Kidney (tissue), 22 donors: ENCODE measurements at places on chromosomes 11 and 22. TPM values are rescaled to one million over a fixed set of nuclear protein-coding genes. Genes with fewer than 3 reads are reported as not detected.
A peak's percentile ranks its signal among the peaks of the same experiment; 100 is the strongest.

DNA sequence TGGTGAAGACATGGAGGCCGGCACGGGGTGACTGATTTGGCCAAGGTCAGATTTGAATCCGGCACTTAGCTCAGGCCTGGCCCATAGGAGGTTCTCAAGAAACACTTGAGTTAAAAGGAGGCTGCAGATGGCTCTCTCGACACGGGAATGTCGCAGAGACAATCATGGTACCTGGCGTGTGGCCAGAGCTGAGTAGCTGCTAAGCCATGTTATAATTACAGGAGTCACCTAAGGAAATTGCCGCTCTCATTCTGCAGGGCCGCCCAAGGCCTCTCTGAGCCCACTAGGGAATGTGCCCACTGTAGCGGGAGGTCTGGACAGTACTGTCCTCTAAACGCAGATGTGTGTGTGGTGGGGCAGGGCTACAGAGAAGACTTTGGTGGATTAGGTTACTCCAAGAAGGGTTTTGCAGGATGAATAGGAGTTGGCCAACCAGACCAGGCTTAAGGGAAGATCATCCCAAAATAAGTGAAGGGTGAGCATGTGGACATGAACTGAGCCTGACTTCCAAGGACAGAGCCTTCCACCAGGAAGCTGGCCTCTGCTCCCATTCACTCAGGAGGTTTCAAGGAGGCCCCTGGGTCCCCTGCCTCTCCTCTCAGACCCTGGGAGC, 19.3 kb upstream of the PRR5 start:
- no peak for DNase-seq
- no peak overlapping the region for H3K4me3 ChIP-seq
- no peaks in the 10 kb centered on the region for H3K36me3 ChIP-seq
- H3K27ac ChIP-seq: no peak overlapping the region
- no peaks in the 10 kb centered on the region for H3K4me1 ChIP-seq
- no peaks in the 10 kb centered on the region for H3K27me3 ChIP-seq

Gene ALG8
- 49.7 TPM for polyA plus RNA-seq

DNA sequence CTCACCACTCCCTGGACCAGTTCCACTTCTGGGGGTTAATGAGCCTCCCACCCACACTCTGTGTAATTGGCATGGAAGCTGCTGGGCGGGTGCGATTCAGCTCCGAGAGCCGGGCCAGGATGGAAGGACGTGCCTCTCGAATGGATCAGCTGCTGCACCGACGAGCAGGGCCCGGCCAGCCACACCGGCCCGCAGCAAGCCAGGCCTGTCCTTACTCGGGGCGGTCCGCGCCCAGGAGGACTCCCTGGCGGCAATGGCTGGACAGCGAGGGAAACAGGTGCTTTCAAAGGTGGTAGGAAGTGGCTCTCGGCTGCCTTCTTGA, 4.3 kb upstream of the SHISAL1 start:
- DNase-seq: peak; percentile 60
- H3K36me3 ChIP-seq: no peaks in the 10 kb centered on the region
- no peak overlapping the region for H3K4me3 ChIP-seq
- no peaks in the 10 kb centered on the region for H3K27me3 ChIP-seq
- H3K27ac ChIP-seq: no peak overlapping the region
- no peaks in the 10 kb centered on the region for H3K4me1 ChIP-seq

DNA sequence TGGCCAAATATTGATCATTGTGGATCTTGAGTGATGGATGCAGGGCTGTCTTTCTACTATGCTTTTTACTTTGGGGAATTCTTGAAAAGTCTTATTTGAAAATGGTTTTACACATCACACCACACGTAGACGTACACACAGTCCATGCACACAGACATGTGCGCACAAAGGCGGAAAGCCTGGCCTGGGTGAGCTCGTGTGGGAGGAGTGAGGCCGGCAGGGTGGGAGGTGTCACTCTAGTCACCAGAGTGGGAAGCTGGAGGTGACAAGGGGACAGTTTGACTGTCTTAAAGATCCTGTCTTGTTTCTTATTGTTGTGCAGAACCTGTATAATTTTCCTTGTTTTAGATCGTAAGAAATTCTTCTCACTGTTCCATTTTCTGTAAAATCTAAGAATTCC, 326.9 kb downstream of the TBC1D22A start:
- no peak overlapping the region for H3K4me3 ChIP-seq
- H3K36me3 ChIP-seq: no peaks in the 10 kb centered on the region
- DNase-seq: no peak
- H3K27me3 ChIP-seq: no peaks in the 10 kb centered on the region
- H3K27ac ChIP-seq: no peak overlapping the region

Gene MICAL2
- 7.8 TPM for polyA plus RNA-seq

DNA sequence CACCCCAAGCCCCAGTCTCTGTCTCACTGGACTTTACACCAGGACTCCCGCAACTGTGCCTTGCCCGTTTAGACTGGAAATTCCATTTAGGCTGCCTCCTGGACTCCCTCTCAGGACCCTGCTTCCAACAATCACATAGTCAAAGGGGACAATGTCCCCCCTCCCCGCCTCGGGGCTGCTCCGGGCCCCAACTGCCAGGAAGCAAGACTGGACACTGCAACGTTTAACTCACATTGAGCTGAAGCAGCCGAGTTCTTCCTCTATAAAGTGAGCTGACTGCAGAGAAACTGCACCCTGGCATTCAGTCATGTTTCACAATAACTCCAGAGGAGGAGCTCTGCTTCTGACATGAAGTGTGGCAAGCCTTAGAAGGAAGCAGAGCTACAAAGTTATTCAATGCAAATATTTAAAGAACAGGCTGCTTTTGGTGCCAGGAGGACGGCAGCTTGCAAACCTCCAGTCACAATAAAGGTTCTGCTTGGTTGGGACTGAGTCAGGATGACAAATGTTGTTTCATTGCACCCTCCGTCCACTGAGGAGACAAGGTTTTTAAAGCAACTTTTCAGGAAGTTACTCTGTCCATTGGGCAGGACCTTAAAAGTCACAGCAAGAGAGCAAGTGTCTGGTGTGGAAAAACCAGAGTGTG, 19.9 kb downstream of the PACSIN2 start:
- H3K36me3 ChIP-seq: no peaks in the 10 kb centered on the region
- peak; percentile 38 for DNase-seq
- H3K27me3 ChIP-seq: no peaks in the 10 kb centered on the region
- H3K4me1 ChIP-seq: no peaks in the 10 kb centered on the region

Gene RIBC2
- polyA plus RNA-seq: not detected

Gene GRIK4
- polyA plus RNA-seq: not detected

Gene STARD10
- polyA plus RNA-seq: 127 TPM

Gene PNPLA3
- polyA plus RNA-seq: 1.2 TPM

DNA sequence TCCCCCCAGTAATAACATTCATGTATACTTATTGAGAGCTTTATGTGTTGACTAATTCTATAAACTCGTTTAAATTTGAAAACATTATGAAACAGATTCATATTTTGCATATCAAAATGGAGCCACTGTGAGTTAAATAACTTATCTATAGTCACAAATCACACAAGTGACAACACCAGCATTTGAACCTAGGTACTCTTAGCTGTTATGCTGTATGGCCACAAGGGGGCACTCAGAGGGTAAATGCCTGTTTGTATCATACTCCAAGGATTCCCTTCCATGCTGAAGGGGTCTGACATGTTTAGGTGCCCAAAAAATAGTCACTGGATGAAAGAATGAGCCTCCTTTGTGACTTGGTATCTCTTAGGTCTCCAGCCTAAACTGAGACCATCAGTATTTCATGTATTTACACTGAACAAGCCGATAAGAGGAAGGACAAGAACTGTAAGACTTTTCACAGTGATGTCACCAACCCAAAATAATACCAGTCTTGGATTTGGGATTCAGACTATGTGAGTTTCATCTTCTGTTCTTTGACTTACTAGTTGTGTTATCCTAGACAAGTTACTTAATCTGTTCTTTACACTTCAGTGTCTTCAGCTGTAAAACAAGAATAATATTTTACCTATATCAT, 12.2 kb upstream of the OR52D1 start:
- no peaks in the 10 kb centered on the region for H3K27me3 ChIP-seq
- H3K36me3 ChIP-seq: no peaks in the 10 kb centered on the region
- no peak for DNase-seq
- H3K4me3 ChIP-seq: no peak overlapping the region

DNA sequence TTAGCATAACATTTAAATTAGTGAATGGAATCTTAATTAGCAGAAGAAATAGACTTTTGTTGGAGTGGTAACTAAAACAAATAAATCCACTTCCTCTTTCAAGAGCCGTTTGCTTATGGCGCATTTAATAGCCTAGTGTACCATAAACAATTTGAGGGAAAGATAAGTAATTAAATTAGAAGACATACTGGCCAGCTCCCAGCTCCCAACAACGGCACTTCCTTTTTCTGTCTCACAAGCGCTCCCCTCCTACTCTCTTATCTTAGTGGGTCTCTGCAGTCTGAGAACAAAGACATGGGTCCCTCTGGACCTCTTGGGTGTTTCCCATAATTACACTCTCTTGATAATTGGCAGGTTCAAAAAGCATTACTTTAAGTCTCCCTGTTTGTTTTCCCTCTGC, 146.0 kb downstream of the OPCML start:
- no peak for DNase-seq
- no peaks in the 10 kb centered on the region for H3K36me3 ChIP-seq
- no peak overlapping the region for H3K4me3 ChIP-seq
- H3K27ac ChIP-seq: no peak overlapping the region
- no peaks in the 10 kb centered on the region for H3K27me3 ChIP-seq

- no peaks in the 10 kb centered on the region for H3K4me1 ChIP-seq
- H3K4me3 ChIP-seq: no peak overlapping the region
- no peaks in the 10 kb centered on the region for H3K36me3 ChIP-seq
Measured at GRCh38 chr11:47152953-47153950, 23.4 kb downstream of the ARFGAP2 start.

Gene OR4A16
- polyA plus RNA-seq: not detected

DNA sequence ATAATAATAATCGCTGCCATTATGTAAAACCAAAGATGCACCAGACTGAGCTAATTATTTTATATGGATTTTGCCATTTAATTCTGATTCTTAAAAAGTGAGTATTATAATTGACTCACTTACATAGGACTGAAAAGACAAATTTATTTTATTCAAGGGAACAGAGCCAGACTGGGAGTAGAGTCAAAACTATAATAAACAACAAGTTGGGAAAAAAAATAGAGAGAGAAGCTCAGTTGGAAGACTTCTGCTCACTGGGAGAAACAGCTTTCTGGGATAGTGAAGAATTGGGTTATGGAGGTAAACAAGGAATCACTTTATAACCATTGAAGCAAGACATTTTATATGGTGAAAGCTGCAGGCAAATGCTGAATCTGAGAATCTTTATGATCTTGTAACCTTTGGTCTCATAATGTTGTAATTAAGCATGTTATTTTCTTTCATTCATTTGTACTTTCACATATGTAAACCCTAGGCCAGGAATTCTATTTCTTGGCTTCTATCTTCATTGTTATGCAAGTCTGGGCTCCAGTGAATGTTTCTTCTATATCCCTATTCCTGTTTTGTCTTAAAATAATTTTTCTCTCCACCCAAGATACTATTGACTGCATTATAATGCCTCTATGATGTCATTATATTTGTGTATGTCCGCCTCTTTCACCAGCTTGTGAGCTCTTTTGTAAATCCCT, 725.3 kb upstream of the CCDC179 start:
- no peaks in the 10 kb centered on the region for H3K4me1 ChIP-seq
- H3K4me3 ChIP-seq: no peak overlapping the region
- no peak overlapping the region for H3K27ac ChIP-seq
- no peak for DNase-seq

- no peaks in the 10 kb centered on the region for H3K27me3 ChIP-seq
- H3K4me3 ChIP-seq: no peak overlapping the region
- DNase-seq: peak; percentile 77
Measured at GRCh38 chr11:7657306-7658025, 15.8 kb downstream of the CYB5R2 start.

Gene RASGRP2
- polyA plus RNA-seq: 14.1 TPM

Gene CCND1
- 37.6 TPM for polyA plus RNA-seq

Gene GTSE1
- polyA plus RNA-seq: 0.41 TPM

Gene HBD
- polyA plus RNA-seq: 5.6 TPM

GRCh38 chr22:17587629-17588028, 24.3 kb downstream of the SLC25A18 start:
- no peak for DNase-seq
- no peaks in the 10 kb centered on the region for H3K27me3 ChIP-seq
- peaks cover 15% of the 10 kb centered on the region for H3K36me3 ChIP-seq
- no peak overlapping the region for H3K27ac ChIP-seq
- H3K4me3 ChIP-seq: no peak overlapping the region

DNA sequence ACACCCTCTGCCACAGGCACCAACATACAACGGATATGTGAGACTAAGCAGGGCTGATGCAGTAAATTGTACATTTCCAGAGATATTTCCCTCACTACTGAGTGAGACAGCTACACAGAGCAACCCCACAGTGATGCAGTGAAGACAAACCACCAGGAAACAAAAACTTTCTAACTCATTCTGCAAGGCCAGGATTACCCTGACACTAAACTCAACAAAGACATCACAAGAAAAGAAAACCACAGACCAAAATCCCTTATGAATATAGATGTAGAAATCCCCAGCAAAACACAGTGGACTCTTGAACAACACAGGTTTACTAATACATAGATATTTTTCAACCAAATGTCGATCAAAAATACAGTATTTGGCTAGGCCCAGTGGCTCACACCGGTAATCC, 1.5 kb upstream of the SLC7A4 start:
- no peak overlapping the region for H3K27ac ChIP-seq
- peaks cover 7% of the 10 kb centered on the region for H3K4me1 ChIP-seq
- H3K27me3 ChIP-seq: no peaks in the 10 kb centered on the region
- no peaks in the 10 kb centered on the region for H3K36me3 ChIP-seq
- no peak for DNase-seq
- H3K4me3 ChIP-seq: no peak overlapping the region

- no peak overlapping the region for H3K4me3 ChIP-seq
- H3K27ac ChIP-seq: no peak overlapping the region
- H3K36me3 ChIP-seq: no peaks in the 10 kb centered on the region
Measured at GRCh38 chr11:127521413-127521812, 520.8 kb upstream of the KIRREL3 start.

Gene TRIM49
- polyA plus RNA-seq: not detected

GRCh38 chr22:42990131-42990838, 24.7 kb downstream of the PACSIN2 start:
- no peaks in the 10 kb centered on the region for H3K27me3 ChIP-seq
- no peak overlapping the region for H3K27ac ChIP-seq

Gene SLC35E4
- polyA plus RNA-seq: 1.8 TPM

Gene MAJIN
- 0.80 TPM for polyA plus RNA-seq

- H3K27me3 ChIP-seq: no peaks in the 10 kb centered on the region
- H3K4me3 ChIP-seq: no peak overlapping the region
- H3K4me1 ChIP-seq: peaks cover 5% of the 10 kb centered on the region
- DNase-seq: no peak
Measured at GRCh38 chr11:34613552-34614056, 7.3 kb upstream of the EHF start.

- no peaks in the 10 kb centered on the region for H3K36me3 ChIP-seq
- DNase-seq: no peak
- H3K4me3 ChIP-seq: no peak overlapping the region
- peaks cover 22% of the 10 kb centered on the region for H3K4me1 ChIP-seq
- no peak overlapping the region for H3K27ac ChIP-seq
Measured at GRCh38 chr22:23242473-23243001, 62.2 kb downstream of the BCR start.

GRCh38 chr22:45318168-45318557, 8.4 kb downstream of the FAM118A start:
- H3K27ac ChIP-seq: peak overlapping the region; percentile 65
- peaks cover 2% of the 10 kb centered on the region for H3K4me1 ChIP-seq

- H3K27me3 ChIP-seq: no peaks in the 10 kb centered on the region
- no peak overlapping the region for H3K27ac ChIP-seq
- no peak for DNase-seq
- H3K36me3 ChIP-seq: no peaks in the 10 kb centered on the region
Measured at GRCh38 chr11:110287537-110287936, 8.9 kb downstream of the RDX start.

GRCh38 chr22:43298062-43298801, 44.9 kb downstream of the SCUBE1 start:
- no peak overlapping the region for H3K4me3 ChIP-seq
- peak overlapping the region; percentile 84 for H3K27ac ChIP-seq
- DNase-seq: no peak
- H3K36me3 ChIP-seq: no peaks in the 10 kb centered on the region
- no peaks in the 10 kb centered on the region for H3K27me3 ChIP-seq
